ENCODE measurements at places on chromosomes 3 and 15. TPM values are rescaled to one million over a fixed set of nuclear protein-coding genes. Genes with fewer than 3 reads are reported as not detected.

The DET1 gene
- total RNA-seq, result 6.3 TPM

The MBD4 gene
- 40.5 TPM for total RNA-seq

The TMEM207 gene
- total RNA-seq, result not detected

The PPP2R3A gene
- total RNA-seq, result 7.5 TPM

The TRNT1 gene
- total RNA-seq, result 23.6 TPM

The OIP5 gene
- total RNA-seq, result 40.1 TPM

The PRSS50 gene
- not detected for total RNA-seq

The TM4SF18 gene
- 0.39 TPM for total RNA-seq

The GUCA1C gene
- total RNA-seq, result not detected

The RLBP1 gene
- not detected for total RNA-seq

The GCSAM gene
- total RNA-seq, result not detected

The NPAP1 gene
- not detected for total RNA-seq

The PRR20G gene
- total RNA-seq, result not detected

The LRRC31 gene
- not detected for total RNA-seq

The PTX3 gene
- 1.5 TPM for total RNA-seq

The SH2D7 gene
- not detected for total RNA-seq

The ABTB1 gene
- 1.2 TPM for total RNA-seq

The ZNF80 gene
- total RNA-seq, result not detected

The SATB1 gene
- total RNA-seq, result 5.8 TPM

The IL16 gene
- total RNA-seq, result 0.06 TPM

The SMCO1 gene
- not detected for total RNA-seq

The FMN1 gene
- 3.6 TPM for total RNA-seq

The FOXB1 gene
- total RNA-seq, result not detected

The ZNF662 gene
- total RNA-seq, result not detected

The LSAMP gene
- 5.9 TPM for total RNA-seq

The MYH15 gene
- 0.10 TPM for total RNA-seq

The SERPINI2 gene
- total RNA-seq, result 0.12 TPM

The PLA2G4D gene
- not detected for total RNA-seq

The KLHL18 gene
- total RNA-seq, result 17.5 TPM

The BNC1 gene
- not detected for total RNA-seq

The THRB gene
- total RNA-seq, result 1.2 TPM

The SCAANT1 gene
- not detected for total RNA-seq

The SEMA3G gene
- 0.29 TPM for total RNA-seq

The ARGFX gene
- total RNA-seq, result not detected

The ROPN1 gene
- total RNA-seq, result not detected

The ITIH1 gene
- not detected for total RNA-seq

The ATG3 gene
- 74.9 TPM for total RNA-seq

The CHRFAM7A gene
- total RNA-seq, result 0.90 TPM

All from H4 (cell line).